Smooth muscle cell of trachea (primary cell): ENCODE measurements at places on chromosomes 6 and 20. TPM values are rescaled to one million over a fixed set of nuclear protein-coding genes. Genes with fewer than 3 reads are reported as not detected.

Gene SDCBP2
- total RNA-seq: 1.9 and 2.3 TPM in 2 replicates

Gene CAGE1
- 0.17 TPM in 1 of 2 replicates, not detected in the other for total RNA-seq

Gene KATNA1
- total RNA-seq: 27.3 and 30.7 TPM in 2 replicates

Gene TNFRSF6B
- 24.3 and 66.5 TPM in 2 replicates for total RNA-seq

Gene CFAP61
- 0.17 TPM in 1 of 2 replicates, not detected in the other for total RNA-seq

Gene IL17A
- total RNA-seq: not detected in 2 replicates

Gene TPD52L2
- 194 and 202 TPM in 2 replicates for total RNA-seq

Gene KCNK16
- total RNA-seq: not detected in 2 replicates

Gene RBM24
- 0.29 and 2.3 TPM in 2 replicates for total RNA-seq

Gene PPP1R14C
- total RNA-seq: 0.29 and 0.33 TPM in 2 replicates

Gene MAD2L1BP
- 30.4 and 42.2 TPM in 2 replicates for total RNA-seq

Gene SNAI1
- 0.29 and 0.83 TPM in 2 replicates for total RNA-seq

Gene RBBP8NL
- total RNA-seq: not detected in 2 replicates

Gene NRSN1
- total RNA-seq: not detected in 2 replicates

Gene THEMIS
- total RNA-seq: not detected in 2 replicates

Gene BPIFB4
- total RNA-seq: not detected in 2 replicates

Gene CENPB
- total RNA-seq: 149 and 205 TPM in 2 replicates

Gene IBTK
- 41.7 and 71.0 TPM in 2 replicates for total RNA-seq

Gene THBS2
- total RNA-seq: 141 and 254 TPM in 2 replicates

Gene ZNF334
- total RNA-seq: 1.6 and 2.5 TPM in 2 replicates

Gene RRP36
- 70.5 and 107 TPM in 2 replicates for total RNA-seq

Gene NKX2-2
- not detected in 2 replicates for total RNA-seq

Gene C6orf163
- total RNA-seq: 2.2 and 2.5 TPM in 2 replicates

Gene PSORS1C2
- total RNA-seq: not detected in 2 replicates

Gene CLDN20
- not detected in 2 replicates for total RNA-seq

Gene OPRM1
- under 0.01 TPM in 1 of 2 replicates, not detected in the other for total RNA-seq

Gene CST2
- not detected in 2 replicates for total RNA-seq

Gene SLC22A3
- total RNA-seq: 0.17 and 0.58 TPM in 2 replicates

Gene MTRF1L
- 13.7 and 24.1 TPM in 2 replicates for total RNA-seq

Gene DEFB124
- not detected in 2 replicates for total RNA-seq

Gene C6orf52
- 0.50 and 0.58 TPM in 2 replicates for total RNA-seq

Gene CCN6
- not detected in 2 replicates for total RNA-seq

Gene HDGFL1
- total RNA-seq: not detected in 2 replicates

Gene SULF2
- 0.29 and 11.7 TPM in 2 replicates for total RNA-seq

Gene SIRPD
- not detected in 2 replicates for total RNA-seq

Gene CALHM5
- 5.5 and 6.3 TPM in 2 replicates for total RNA-seq

Gene DLGAP4
- total RNA-seq: 14.7 and 35.1 TPM in 2 replicates

Gene POU5F1
- total RNA-seq: 0.33 TPM in 1 of 2 replicates, not detected in the other

Gene SLC35D3
- total RNA-seq: not detected in 2 replicates

Gene OTOR
- not detected in 2 replicates for total RNA-seq

Gene F13A1
- not detected in 2 replicates for total RNA-seq

Gene FAM83D
- total RNA-seq: 4.0 and 27.2 TPM in 2 replicates

Gene HLA-DRB5
- total RNA-seq: 0.15 TPM in 1 of 2 replicates, not detected in the other

Gene PYGB
- total RNA-seq: 126 and 142 TPM in 2 replicates

Gene LINC00237
- not detected in 2 replicates for total RNA-seq

Gene TMEM151B
- total RNA-seq: under 0.01 TPM in 2 replicates

Gene SOX4
- 17.0 and 42.0 TPM in 2 replicates for total RNA-seq

Gene MYT1
- under 0.01 TPM in 1 of 2 replicates, not detected in the other for total RNA-seq

Gene LY6G6C
- not detected in 2 replicates for total RNA-seq

Gene TTLL9
- total RNA-seq: 0.17 TPM in 1 of 2 replicates, not detected in the other

Gene EPPIN
- not detected in 2 replicates for total RNA-seq

Gene DAAM2
- 5.8 and 7.4 TPM in 2 replicates for total RNA-seq

Gene SLC32A1
- not detected in 2 replicates for total RNA-seq

Gene EPB41L2
- total RNA-seq: 115 and 176 TPM in 2 replicates

Gene ZSCAN31
- 38.3 and 47.6 TPM in 2 replicates for total RNA-seq

Gene APCDD1L
- 3.6 and 17.5 TPM in 2 replicates for total RNA-seq

Gene WFDC10B
- not detected in 2 replicates for total RNA-seq

Gene TREML2
- not detected in 2 replicates for total RNA-seq

Gene PROCR
- 36.4 and 49.1 TPM in 2 replicates for total RNA-seq

Gene GSTA4
- 68.5 and 78.2 TPM in 2 replicates for total RNA-seq
